ENCODE measurements at places on chromosomes 16 and 17.

- DNase-seq: no peak
Measured at GRCh38 chr16:50688083-50688482, 5.3 kb upstream of the NOD2 start.

DNA sequence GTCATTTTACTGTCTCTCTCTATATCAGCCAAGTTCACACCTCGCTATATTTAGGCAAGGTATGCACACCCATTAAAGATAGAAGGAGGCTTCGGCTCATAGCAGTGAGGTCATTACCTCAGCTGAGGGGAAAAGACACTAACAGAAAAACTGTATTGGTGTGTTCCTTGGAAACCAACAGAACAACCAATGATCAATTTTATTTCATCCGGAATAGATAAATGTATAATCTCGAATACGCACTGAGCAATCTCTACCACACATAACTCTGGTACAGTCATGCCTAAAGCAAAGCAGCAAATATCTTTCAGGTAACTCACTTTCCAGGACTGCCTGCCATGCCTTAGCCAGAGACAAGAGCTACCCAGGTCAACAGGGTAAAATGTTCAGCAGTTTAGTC, 109.9 kb upstream of the CORO6 start:
- no peak for DNase-seq

- DNase-seq: no peak
Measured at GRCh38 chr17:77109764-77110359, 30.9 kb upstream of the SEC14L1 start.

GRCh38 chr16:24986512-24987303, 28.5 kb downstream of the ARHGAP17 start:
- no peak for DNase-seq

DNA sequence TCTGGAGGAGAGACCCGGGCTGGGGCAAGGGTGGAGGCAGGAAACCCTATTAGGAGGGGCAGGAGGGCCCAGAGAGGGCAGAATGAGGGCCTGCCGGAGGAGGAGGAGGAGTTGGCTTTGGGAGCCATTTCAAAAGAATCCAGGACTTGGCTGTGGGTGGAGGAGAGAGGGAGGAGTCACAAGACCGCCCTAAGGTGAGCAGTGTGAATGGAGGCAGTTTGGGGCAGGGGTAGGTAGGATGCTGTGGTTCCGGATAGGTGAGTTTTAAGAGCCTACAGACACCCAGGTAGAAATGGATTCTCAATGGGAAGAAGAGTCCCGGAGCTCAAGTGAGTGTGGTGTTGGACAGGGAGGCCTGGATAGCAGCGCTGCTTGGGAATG, 80.3 kb downstream of the ARHGAP23 start:
- no peak for DNase-seq

DNA sequence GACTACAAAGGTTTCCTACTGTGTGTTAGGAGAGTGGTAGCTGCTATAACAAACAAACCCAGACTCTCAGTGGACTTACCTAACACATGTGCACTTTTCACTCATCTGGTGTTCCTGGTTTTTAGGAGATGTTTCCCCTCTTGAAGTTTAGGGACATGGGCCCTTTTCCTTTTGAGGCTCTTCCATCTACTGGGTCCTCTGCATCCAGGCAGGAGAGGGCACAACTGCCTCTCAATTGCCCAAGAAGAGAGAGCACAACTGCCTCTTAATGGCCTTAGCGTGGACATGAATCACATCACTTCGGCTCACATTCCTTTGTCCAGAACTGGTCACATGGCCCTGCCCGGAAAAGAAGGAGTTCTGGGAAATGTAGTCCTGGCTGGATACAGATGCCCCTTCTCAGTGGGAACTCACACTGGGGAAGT, 9.8 kb upstream of the TNRC6C start:
- no peak for DNase-seq

- DNase-seq: no peak
Measured at GRCh38 chr16:87050142-87050541, 267.1 kb downstream of the C16orf95 start.

DNA sequence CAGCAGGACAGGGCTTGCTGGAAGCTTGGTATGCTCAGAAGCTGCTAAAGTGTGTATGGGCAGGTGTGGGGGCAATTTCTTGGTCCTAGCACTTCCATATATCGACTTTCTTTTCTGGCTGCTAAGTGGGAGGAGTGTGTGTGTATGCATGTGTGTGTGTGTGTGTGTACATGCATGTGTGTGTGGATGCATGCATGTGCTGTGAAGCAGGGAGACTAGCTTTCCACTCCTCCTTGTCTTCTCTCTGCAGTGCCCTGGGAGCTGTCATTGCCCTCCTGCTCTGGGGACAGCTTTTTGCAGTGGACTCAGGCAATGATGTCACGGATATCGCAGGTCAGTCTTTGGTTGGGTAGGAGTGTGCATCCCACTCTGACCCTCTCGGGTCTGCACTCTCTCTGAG, 1.6 kb downstream of the HP start:
- DNase-seq: no peak

DNA sequence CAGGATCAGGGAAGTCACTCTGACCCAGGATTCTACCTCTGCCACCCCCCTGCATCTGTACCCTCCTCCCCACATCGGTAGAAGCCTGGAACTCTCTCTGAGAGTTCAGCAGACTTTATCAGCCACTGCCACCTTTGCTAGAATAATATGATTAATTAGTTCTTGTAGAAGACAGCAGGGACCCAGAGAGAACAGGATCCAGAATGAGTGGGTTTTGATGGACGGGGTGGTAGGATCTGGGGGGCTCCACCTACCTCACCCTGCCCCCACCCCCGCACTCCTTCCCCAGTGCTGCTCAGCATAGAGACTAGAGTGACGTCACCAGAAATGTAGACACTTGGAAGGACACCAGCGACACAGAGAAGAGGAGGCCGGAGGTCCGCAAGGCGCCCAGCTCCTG, 33.5 kb downstream of the ABCC6 start:
- DNase-seq: no peak
